Stimulated activated CD8-positive, alpha-beta memory T cell treated with anti-CD3 and anti-CD28 coated beads, Interleukin-4, amount 100 ng/mL, for 24 hours (primary cell): ENCODE measurements at places on chromosomes 5 and 9.

DNA sequence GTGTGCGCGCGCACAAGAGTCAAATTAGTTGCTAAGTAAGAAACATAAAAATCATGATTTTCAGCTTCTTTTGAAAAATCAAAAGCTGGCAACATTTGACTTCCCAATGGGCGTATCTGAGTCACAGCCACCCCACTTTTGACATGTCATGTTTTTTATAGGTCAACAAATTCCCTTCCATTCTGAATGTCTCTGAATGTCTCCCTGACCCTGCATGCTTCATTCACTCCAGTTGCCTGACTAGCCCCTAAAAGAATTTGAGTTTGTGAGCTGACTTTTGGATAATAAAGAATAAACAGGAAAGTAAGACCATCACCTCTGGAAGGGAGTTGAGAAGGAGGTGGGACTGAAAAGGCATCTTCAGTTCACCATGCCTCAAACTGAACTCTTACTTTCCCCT is 20.2 kb upstream of the GLIS3 start:
- no peak for DNase-seq

DNA sequence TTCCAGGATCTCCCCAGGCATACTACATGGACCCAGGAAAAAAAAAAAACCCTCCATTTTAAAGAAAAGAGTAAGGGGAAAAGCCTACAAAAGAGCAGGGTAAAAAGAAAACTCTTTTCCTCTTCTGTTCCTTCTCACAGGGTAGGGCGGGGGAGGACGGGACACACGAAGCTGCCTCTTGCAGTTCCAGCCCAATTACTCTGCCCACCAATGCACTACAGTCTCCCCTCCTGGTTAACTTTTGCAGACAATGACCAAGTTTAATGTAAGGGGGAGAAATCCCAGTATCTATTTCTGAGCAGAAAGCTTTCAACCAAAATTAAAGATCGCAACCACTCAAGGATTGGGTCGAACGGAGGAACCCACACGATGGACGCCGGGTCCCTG is 1.3 kb downstream of the BRD3 start:
- no peak for DNase-seq

- DNase-seq = no peak
These were observed 42.3 kb upstream of the NR3C1 start for GRCh38 chr5:143445776-143446175.

GRCh38 chr5:146909255-146910068 is 30.9 kb upstream of the PPP2R2B start:
- DNase-seq = no peak

DNA sequence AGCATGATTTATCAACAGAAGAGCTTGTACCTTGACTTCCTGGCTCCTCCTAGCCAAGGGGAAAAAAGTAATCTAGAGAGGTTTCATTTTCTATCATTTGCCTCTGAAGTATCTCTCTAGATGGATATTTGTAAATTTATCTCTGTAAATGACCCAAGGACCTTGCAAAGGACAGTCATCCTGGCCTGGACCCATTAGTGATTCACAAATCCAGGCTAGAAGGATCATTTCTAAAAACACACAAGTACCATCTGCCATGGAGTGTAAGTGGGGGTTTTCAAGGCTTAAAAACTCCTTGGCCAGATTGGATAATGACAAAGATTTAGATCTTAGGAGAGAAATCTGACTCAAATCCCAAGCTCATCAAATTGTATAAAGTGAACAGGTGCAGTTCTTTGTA is 8.1 kb downstream of the TTC23L start:
- DNase-seq = no peak

DNA sequence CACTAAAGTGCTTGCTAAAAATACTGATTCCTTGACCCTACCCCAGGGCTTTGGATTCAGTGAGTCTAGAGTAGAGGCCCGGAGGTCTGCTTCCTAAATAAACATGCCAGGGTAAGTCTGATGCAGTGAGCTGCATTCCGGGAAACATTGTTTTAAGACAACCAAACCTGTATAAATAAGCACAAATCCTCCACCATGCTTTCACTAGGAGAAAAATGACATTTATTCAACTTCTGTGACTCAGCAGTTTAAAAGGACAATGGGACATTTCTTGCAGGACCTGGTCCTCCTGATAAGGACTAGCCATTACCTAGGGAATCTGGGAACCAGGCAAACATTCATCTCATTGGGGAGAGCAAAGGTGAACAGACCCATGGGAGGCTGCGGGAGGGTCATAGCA is 335.3 kb downstream of the MLLT3 start:
- DNase-seq = no peak

GRCh38 chr5:7209658-7210057 is 186.3 kb upstream of the ADCY2 start:
- no peak for DNase-seq

DNA sequence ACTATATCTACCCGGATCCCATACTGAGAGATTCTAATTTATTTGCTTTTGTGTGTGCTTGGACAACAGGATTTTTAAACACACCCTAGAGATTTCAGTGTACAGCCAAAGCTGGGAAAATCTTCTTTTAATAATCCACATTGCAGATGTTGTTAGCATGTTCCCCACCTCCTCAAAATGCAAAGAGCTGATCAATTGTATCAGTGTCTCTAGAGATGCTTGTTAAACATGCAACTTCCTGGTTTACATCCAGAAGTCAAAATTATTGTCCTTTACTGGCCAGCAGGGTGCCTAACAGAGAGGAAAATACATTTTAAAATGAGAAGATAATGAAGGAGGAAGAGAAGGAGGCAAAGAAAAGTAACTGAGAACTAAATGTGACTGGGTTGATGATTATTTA is 793.3 kb downstream of the SEMA5A start:
- no peak for DNase-seq

DNA sequence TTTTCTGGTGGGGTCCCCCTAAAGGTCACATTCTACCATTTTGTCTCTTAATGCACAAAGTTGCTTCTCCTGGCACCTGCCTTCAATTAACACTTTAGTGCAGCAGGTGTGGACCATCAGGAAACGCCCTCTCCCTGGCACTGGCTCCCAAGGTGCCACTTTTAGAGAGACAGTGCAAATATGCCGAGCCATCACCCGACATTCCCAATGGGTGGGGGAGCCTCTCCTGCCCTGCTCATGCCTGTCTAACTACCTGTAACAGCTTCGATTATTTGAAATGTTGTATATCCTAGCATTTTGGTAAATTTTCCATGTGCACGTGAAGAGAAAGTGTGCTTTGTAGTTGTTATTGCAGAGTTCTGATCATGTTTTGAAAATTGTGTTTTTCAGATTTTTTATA is 13.2 kb upstream of the LRRC14B start:
- no peak for DNase-seq

DNA sequence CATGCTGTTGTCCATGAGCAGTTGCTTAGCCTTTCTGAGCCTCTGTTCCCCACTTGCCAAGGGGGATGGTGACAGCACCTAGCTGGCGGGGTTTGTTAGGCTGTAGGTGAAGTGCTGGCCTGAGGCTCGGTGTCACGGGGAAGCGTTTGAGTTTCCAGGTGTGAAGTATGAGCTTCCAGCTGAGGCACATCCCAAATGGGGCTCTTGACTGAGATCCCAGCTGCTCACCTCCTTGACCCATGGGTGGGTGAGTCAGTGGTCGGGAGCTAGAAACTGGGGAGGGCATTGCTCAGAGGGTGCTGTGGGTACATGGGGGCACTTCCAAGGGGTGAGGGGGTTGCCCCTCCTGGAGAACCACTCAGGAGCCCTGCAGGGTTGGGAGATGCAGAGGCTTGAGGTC is 26.4 kb upstream of the RNF130 start:
- no peak for DNase-seq

DNA sequence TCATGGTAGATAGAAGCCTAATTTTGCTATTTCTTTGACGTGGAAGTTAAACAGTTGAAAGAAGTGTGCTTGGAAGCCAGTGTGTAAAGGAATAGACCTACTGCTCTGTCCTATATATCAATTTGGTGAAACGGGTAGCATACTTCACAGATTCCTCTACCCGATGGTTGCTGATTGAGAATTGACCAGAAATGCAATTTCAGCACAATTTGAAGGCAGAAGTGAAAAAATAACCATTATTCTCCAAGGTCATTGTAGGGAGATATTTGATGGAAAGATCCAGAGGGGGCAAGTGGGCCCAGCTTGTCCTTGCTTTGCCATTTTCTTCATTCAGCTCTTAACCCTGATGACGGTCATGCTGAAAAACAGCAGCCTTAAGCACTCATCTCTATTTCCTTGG is 15.3 kb downstream of the CDH12 start:
- DNase-seq = no peak

GRCh38 chr9:6944896-6945295 is 187.1 kb downstream of the KDM4C start:
- no peak for DNase-seq

DNA sequence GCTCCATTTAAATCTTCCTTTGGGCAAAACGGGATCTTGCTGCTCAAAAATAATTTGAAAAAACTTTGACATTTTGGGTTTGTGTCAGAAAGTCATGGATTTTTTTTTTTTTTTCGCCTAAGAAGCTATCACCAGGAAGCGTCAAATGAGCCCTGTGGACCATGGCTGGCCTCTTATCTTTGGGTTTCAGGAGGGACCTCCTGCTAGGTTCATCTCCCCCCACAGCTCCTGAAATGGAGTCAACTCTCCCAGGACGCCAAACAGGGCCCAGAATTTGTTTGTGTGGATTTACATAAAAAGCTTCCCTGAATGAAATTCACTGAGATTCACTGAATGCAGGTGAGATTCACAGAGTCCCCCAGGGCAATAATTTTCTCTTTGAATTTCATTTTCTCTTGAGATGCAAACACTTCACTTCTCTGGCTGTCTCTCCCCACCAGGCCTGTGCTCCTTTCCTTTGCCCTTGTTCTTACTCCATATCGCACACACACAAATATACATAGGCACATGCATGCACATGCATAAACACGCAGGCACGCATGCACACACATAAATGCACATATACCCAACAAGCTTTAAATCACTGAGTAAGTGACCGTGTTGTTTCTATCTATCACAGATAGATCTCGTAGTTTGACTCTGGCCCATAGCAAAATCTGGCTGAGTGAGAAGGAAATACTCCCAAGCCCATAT is 55.3 kb upstream of the GALNT10 start:
- DNase-seq = no peak

DNA sequence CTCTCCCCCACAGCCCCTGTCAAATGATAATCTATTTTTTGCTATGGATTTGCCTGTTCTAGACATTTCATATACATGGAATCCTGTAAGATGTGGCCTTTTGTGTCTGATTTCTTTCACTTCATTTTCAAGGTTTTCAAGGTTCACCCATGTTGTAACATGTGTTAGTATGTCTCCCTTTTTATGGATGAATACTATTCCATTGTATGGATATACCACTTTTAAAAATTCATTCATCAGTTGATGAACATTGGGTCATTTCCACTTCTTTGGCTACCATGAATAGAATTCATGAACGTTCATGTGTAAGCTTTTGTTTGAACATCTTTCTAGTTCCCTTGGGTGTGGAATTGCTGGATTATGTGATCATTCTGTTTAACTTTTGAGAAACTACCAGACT is 94.7 kb upstream of the ZNF366 start:
- no peak for DNase-seq

DNA sequence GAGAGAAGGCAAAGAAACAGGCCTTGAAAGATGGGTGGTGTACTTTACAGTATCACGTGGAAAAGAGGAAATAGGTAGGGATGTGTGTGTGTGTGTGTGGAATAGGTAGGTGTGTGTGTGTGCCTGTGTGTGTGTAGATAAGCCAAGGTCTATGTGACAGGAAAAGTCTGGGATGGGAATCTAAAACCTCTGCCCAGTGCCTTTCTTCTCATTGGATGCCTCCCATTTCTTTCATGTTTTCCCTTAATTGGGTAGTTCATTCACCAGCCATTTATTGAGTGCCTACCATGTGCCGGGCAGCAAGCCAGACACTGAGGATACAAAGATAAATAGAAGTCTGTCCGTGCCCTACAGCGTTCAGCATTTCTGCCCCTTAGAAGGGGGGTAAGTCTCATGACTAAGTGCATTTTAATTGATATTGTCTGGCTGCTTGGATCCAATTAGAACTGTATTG is 1.0 kb downstream of the URM1 start:
- DNase-seq = no peak

DNA sequence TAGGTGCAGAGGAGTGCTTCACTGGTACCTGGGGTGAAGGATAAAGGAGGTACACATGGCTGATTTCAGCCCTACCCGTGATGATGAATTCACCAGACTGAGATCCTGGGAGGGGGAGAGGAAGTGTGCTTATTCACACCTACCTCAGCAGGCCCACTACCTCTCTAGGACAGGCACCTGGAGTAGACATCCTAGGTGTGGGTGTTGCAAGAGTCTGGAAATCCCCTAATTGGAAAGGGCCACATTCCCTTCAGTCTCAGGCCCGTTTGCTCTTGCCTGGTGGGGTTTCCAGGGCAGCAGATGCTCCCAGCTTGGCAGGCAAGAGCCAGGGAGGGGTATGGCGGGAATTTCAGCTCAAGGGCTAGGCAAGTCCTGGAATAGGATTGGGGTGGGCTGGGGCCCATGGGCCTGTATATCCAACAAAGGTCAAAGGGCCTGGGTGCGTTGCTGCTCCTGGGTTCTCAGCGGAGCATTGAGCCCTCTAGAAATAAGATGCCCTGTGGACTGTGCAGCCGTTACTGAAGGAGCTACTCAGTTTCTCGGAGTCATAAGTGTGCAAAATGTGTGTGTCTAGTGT is 5.8 kb upstream of the CCL21 start:
- DNase-seq = no peak

DNA sequence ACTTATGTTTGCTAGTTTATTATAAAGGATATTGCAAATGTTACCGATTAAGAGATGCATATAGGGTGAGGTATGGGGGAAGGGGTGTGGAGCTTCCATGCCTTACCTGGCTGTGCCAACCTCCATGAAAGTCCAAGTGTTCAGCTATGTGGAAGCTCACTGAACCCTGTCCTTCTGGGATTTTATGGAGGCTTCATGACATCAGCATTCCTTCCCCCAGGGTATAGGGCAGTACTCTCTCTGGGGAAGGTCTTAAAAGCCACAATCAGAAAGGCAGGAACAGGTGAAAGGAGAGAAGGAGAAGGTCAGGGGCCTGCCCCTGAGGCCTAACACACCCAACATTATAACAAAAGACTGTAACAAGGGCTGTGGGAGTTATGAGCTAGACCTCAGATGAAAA is 592.6 kb downstream of the PDE4D start:
- DNase-seq = no peak

DNA sequence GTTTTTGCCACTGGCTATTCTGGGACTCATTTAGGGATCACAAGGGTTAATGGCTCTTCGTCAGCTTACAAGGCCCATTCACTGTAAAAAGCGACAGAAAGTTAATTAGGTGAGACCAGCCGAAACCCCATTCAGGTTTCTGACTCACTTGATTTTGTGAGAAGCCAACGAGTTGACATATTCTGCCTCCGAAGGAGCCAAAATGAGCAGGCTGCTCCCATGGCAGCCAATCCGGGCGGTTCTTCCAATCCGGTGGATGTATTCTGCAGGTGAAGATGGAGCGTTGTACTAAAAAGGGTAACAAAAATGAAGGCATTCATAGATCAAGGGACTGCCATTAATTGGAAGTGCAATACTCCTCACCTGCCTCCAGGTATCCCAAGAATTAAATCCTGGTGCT is 39.7 kb downstream of the DDX31 start:
- DNase-seq = no peak

DNA sequence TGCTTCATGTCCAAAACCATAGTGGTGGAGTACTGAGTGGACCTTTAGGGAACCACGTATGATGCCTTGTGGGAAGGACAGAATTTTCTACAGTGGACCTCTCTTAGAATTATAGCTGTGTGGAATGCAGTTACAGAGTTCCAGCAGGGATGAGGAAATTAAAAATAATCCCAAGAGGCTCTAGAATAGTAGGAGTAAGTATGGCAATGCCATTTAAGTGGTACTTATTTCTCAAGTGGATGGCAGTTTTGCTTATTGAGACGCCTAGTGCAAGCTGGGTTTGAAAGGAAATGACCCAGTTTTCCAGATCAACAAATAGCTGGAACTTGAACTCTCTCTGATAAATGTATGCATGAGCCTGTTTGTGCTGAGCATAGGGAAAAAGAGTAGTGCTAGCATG is 431.6 kb downstream of the PRR16 start:
- DNase-seq = no peak
